ENCODE measurements at places on chromosomes 5 and 9.

GRCh38 chr5:103258957-103259704, 568 bp downstream of the MACIR start:
- no peaks in the 10 kb centered on the region for H3K36me3 ChIP-seq
- H3K27ac ChIP-seq, result no peak overlapping the region
- DNase-seq, result no peak

DNA sequence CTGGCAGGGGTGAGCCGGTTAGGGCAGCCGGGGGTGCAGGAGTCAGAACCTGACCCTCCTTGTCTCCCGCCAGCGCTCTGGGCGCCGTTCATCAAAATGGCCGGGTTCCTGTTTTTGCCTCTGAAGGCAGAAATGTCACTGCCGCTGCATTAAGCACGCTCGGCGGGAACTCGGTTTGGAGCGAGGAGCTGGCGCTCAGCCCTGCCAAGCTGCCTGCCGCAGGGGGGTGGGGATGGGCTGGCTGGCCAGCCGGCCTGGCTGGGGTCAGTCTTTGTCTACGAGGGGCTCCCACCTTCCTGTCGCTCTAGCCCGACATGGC, 63.7 kb downstream of the CXXC5 start:
- no peak for DNase-seq
- H3K27ac ChIP-seq, result no peak overlapping the region
- H3K4me3 ChIP-seq, result peak overlapping the region; percentile 77
- H3K4me1 ChIP-seq, result peaks cover 23% of the 10 kb centered on the region

DNA sequence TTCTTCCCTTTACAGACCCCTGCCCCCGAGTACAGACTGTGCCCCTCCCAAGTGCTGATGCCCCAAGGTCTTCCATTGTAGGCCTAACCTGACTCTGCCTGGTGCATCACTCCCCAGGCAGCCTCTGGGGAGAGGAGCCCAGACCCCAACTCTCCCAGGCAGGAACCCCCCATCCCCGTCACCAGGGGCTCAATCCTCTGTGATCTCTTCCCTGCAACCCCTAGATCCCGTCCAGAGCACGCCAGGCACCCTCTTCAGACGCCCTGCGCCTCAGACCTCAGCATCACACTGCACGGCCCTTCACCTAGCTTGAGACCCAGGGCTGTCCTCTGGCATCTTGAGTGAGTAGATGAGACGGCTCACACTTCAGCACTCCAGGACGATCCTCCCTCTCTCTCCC, 6.4 kb upstream of the EGR1 start:
- no peaks in the 10 kb centered on the region for H3K4me1 ChIP-seq
- H3K27ac ChIP-seq, result no peak overlapping the region
- DNase-seq, result no peak
- no peak overlapping the region for H3K4me3 ChIP-seq
- H3K36me3 ChIP-seq, result no peaks in the 10 kb centered on the region

GRCh38 chr5:135894276-135894675, 1.4 kb downstream of the IL9 start:
- H3K4me3 ChIP-seq, result no peak overlapping the region
- no peaks in the 10 kb centered on the region for H3K27me3 ChIP-seq
- no peaks in the 10 kb centered on the region for H3K36me3 ChIP-seq

DNA sequence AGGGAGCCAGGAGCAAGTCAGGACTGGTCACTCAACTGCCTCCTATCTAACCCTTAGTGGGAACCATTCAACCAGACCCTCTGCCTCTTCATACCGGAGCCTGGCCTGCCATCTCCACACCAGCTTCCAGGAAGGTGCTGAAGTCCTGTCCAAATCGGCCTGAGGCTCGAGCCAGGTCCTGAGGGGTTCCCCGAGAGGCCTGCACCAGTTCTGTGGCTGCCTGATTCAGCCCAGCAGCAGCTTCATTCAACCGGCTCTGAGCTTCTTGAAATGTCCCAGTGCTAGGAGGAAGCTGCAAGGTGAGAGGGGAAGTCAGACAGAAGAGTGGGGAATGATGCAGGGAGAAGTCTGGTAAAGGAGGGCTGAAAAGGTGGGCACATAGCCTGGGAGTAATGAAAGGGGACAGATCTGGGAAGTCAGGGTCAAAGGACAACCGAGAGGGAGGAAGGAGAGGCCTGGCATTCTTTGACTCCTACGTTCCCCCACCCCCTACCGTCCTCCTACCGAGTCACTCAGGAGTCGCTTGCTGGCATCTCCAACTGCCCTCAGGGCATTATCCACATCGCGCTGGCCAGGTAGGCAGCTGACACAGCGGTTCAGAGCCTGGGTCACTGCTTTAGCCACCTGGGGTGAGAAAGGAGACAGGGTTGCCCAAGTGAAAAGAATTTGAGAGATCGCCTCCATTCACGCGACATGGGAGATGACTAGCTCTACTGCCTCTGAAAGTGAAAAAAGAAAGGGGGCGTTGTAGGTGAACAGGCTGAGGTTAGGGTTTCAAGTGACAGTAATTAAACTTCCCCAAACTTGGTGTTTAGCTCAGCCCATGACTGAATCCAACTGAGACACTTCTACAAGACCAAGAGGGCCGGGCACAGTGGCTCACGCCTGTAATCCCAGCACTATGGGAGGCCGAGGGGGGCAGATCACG, 20.2 kb downstream of the TLN1 start:
- no peak overlapping the region for H3K27ac ChIP-seq
- peaks cover 65% of the 10 kb centered on the region for H3K36me3 ChIP-seq
- H3K4me1 ChIP-seq, result no peaks in the 10 kb centered on the region
- H3K27me3 ChIP-seq, result no peaks in the 10 kb centered on the region
- no peak overlapping the region for H3K4me3 ChIP-seq

DNA sequence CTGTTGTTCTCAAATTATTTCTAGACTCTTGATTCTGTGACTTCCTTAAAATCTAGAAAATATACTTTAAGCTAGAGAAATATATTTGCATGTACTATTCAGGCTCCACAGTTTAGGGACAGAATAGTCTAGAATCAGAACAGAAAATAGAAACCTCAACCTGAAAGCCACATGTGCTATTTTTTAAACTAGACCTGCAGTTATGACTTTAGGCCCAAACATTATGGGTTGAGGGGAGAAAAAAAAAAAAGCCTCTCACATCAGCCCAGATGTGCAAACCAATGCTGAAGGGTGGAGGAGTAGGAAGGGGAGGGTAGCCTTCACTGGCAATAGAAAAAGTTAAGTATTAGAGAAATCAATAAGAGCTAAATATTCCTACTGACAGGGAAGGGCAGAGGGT, 35.7 kb downstream of the ELL2 start:
- H3K27ac ChIP-seq, result no peak overlapping the region
- DNase-seq, result no peak
- H3K36me3 ChIP-seq, result no peaks in the 10 kb centered on the region

- no peak for DNase-seq
- H3K36me3 ChIP-seq, result no peaks in the 10 kb centered on the region
- no peaks in the 10 kb centered on the region for H3K4me1 ChIP-seq
- peak overlapping the region; percentile 99 for H3K4me3 ChIP-seq
- H3K27me3 ChIP-seq, result no peaks in the 10 kb centered on the region
- no peak overlapping the region for H3K27ac ChIP-seq
These were observed 639 bp downstream of the INVS start for GRCh38 chr9:100099722-100100042.

- no peak overlapping the region for H3K4me3 ChIP-seq
- no peaks in the 10 kb centered on the region for H3K27me3 ChIP-seq
- H3K27ac ChIP-seq, result no peak overlapping the region
These were observed 2.1 kb upstream of the OGN start for GRCh38 chr9:92406477-92406876.

DNA sequence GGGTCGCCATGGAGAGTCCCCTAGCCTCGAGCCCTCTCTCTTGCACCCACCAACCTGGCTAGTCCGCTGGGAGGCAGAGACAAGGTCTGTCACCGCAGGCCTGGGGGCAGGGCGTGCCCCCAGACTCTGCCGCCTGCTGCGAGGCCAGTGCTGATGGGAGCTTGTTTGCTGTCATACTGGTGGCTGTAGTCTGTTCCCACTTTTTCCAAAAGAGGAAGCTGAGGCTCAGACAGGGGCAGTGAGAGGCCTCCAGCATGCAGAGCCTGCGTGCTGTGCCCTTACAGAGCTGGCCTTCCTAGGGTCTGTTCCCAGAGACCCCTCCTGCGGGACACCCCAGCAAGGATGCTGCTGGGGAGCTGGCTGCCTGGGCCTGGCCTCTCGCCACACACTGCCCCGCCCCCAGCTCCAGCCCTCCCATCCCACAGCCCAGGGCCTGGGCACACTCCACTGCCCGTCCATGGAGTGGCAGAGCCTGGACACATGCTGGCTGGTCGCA, 21.0 kb upstream of the SUSD3 start:
- H3K36me3 ChIP-seq, result no peaks in the 10 kb centered on the region
- no peak for DNase-seq
- H3K27me3 ChIP-seq, result no peaks in the 10 kb centered on the region
- H3K4me1 ChIP-seq, result no peaks in the 10 kb centered on the region
- H3K27ac ChIP-seq, result no peak overlapping the region
- no peak overlapping the region for H3K4me3 ChIP-seq

- no peak overlapping the region for H3K4me3 ChIP-seq
- H3K27me3 ChIP-seq, result no peaks in the 10 kb centered on the region
- H3K27ac ChIP-seq, result no peak overlapping the region
- no peak for DNase-seq
- H3K36me3 ChIP-seq, result no peaks in the 10 kb centered on the region
These were observed 148.8 kb downstream of the SLC24A2 start for GRCh38 chr9:19640014-19640413.

All from H9 (cell line).